ENCODE measurements at places on chromosomes 2 and 18.

GRCh38 chr2:60867848-60868247 is 13.5 kb upstream of the REL start:
- peak; percentile 68 for DNase-seq

GRCh38 chr2:53210538-53210937 is 557.1 kb upstream of the CHAC2 start:
- no peak for DNase-seq

DNA sequence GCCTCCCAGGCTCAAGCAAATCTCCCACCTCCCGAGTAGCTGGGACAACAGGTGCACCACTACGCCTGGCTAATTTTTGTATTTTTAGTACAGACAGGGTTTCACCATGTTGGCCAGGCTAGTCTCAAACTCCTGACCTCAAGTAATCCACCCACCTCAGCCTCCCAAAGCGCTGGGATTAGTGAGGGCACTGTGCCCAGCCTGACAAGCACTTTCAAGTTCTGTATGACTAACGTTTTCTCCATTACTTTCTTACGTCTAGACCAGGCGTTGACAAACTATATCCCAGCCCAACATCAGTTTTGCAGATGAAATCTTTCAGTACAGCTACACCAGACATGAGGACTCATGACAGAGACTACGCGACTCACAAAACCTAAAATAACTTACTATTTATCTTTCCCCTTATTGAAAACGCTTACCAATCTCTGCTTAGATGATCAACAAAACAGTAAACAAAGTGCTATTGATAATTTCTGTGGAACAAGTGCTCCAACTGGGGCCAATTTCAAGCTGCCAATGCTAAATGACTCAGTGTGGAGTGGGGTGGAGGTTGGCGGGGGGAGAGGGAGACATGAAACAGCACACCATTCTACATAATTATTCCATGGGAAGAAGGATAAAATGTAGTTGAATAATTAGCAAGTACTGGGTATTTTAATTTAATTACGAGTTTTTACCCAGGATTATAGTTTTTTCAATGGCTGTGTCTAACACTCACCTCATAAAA is 59.1 kb downstream of the SAP130 start:
- DNase-seq, result no peak

- DNase-seq, result no peak
Measured at GRCh38 chr18:7366597-7366996, 135.7 kb downstream of the LRRC30 start.

GRCh38 chr18:6504605-6505497 is 90.1 kb upstream of the L3MBTL4 start:
- no peak for DNase-seq

DNA sequence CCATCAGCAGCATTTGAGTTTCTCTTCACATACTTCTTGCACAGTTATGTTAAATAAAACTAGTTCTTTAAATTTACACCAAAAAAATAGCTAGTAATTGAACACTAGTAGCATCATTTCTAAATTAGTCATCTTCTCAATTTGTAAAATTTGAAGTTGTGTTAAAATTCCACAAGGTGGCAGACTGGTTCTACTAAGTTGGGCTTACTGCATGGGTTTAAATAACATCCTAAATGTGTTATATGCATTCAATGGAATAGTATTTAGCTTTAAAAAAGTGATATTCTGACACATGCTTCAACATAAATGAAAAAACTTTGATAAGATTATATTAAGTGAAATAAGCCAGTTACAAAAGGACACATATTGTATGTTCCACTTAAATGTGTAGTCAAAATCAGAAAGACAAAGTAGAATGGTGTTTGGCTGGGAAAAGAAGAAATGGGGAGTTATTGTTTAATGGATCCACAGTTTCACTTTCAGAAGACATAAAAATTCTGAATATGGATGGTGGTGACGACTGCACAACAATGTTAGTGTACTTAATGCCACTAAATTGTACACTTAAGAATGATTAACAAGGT is 28.7 kb upstream of the RPRD1A start:
- DNase-seq, result peak; percentile 28

DNA sequence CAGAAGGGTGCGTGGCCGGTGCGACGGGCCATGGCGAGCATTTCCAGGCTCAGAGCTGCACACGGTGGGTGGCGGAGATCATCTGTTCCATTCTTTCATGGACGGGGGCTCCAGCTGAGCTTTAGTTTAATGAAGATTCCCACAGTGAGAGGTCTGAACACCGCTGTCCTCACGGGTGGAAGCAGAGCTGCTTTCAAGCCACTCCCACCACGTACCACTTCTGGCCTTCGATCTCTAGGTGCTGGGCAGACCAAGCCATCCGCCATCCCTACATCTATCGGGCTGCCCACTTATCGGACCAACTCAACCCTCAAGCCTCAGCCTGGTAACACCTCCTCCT is 18.5 kb downstream of the GPR35 start:
- peak; percentile 15 for DNase-seq

DNA sequence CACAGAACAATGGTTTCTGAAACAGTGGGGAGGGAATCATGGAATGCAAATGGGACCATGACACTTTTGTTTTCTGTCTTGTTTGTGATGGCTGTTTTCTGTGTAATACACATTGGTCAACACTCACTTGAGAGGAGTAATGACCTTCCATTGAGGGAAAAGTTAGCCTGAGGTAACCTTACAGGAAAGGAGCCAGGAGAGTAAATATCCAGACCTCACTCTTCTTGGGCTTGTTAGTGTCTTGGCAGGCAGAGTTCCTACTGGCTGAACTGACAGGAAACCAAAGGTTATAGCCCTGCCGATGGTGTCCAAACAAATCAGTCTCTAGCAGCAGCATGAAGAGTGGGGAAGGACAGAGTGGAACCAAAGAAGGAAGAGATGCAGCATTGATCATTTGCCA is 17.2 kb upstream of the RPRM start:
- no peak for DNase-seq

- DNase-seq, result no peak
Measured at GRCh38 chr2:50943791-50944190, 88.1 kb downstream of the NRXN1 start.

DNA sequence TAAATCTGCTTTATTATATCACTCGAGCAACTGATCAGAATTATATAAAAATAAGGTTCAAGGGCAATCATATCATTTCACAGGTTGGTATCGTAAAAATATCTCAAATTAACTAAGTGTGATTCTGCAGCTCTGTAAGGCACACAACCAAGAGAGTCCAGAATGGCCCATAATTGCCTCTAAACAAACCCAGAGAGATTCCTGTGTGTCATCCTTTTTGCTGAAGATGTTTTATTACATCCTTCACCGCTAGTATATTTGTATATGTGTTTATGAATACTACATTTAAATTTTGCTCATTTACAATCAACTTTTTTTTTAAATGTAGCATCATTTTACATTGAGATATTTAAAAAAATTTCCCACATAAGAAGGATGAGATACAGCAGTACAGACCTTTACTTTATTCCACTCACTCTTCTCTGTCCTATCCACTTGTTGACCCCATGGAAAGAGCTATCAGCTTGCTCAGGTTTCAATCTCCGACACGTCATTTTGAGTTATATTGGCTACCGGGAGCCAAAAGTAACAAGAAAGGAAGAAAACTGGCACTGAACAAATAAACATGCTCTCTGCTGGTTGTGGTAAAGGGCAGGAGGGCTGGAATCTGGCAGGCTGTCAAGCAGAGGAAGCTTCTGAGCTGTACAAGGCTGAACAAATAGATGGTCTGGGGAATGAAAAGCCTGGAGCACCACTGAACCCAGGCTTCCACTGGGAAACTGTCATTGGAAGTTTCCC is 23.1 kb downstream of the PLA2R1 start:
- no peak for DNase-seq

DNA sequence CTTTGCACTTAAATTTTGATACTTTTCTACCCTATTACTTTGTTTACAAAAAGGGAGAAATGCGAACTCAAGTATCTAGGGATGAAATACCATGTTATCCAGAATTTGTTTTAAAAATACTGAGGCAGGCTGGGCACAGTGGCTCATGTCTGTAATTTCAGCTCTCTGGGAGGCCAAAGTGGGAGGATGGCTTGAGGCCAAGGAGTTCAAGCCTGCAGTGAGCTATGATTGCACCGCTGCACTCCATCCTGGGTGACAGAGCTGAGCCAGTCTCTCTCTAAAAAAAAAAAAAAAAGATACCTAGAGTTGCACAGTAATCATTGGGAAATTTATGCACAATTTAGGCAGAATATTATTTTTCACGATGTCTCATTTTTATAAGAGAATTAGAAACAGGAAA is 12.4 kb upstream of the VAPA start:
- DNase-seq, result no peak

GRCh38 chr2:233026198-233026813 is 6.2 kb upstream of the NEU2 start:
- no peak for DNase-seq

- DNase-seq, result peak; percentile 73
Measured at GRCh38 chr2:161090411-161090810, 69.8 kb upstream of the TANK start.

DNA sequence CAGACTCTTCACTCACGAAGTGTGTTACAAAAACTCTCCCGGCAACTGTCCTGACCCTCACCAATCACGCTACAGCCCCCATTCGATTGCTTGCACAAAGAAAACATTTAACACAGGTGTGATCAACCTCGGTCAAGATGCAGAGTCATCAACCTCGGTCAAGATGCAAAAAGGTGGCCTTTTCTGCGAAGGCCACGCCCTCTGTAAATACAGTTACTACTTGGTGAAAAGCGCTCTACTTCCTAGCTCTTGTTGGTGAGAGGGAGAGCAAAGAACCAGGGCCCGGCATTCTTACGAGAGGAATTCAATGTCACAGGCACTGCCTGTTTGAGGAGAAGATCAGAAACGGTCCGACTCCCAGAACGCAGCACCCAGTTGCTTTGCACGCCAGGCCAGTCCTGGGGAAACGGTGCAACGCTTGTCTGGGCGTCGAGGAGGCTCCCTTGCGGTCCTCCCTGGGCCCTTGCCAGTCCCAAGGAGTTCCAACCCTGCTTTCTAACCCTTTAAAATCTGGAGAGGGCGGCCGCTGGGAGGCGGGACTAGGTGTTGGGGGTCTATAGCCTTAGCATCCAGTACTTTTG is 1.9 kb downstream of the PIEZO2 start:
- DNase-seq, result no peak

- DNase-seq, result no peak
Measured at GRCh38 chr18:46226461-46226860, 122.3 kb downstream of the HAUS1 start.

GRCh38 chr2:119472749-119473148 is 41.1 kb downstream of the TMEM37 start:
- no peak for DNase-seq

- no peak for DNase-seq
Measured at GRCh38 chr2:59378127-59378526, 1137.0 kb upstream of the FANCL start.

DNA sequence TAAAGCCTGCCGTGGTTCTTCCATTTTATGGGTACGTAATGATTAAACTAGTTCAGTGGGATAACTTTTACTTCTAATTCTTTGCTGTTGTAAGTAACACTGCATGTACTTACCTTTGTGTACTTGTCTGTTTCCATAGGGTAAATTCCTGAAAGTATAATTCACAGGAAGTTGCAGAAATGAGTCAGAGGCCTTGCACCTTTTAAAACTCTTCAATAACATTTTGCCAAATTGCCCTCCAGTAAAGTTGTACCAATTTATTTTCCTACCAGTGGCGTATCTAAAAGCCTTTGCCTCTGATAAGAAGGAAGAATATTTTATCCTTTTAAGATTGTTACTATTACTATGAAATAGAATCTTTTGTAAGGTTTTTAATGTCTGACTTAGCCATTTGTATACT is 65.1 kb downstream of the CAB39 start:
- DNase-seq, result no peak

GRCh38 chr2:67322353-67323001 is 74.7 kb upstream of the ETAA1 start:
- no peak for DNase-seq

- no peak for DNase-seq
Measured at GRCh38 chr2:231663458-231664212, 44.7 kb upstream of the PTMA start.

Data from activated CD8-positive, alpha-beta T cell treated with anti-CD3 and anti-CD28 coated beads, Interleukin-2, amount 10 ng/mL, durations not matched to agents 7 days and 5 days (primary cell).